Esophagus muscularis mucosa (tissue), 4 donors: ENCODE measurements at places on chromosomes 5 and 9. TPM values are rescaled to one million over a fixed set of nuclear protein-coding genes. Genes with fewer than 3 reads are reported as not detected.

DNA sequence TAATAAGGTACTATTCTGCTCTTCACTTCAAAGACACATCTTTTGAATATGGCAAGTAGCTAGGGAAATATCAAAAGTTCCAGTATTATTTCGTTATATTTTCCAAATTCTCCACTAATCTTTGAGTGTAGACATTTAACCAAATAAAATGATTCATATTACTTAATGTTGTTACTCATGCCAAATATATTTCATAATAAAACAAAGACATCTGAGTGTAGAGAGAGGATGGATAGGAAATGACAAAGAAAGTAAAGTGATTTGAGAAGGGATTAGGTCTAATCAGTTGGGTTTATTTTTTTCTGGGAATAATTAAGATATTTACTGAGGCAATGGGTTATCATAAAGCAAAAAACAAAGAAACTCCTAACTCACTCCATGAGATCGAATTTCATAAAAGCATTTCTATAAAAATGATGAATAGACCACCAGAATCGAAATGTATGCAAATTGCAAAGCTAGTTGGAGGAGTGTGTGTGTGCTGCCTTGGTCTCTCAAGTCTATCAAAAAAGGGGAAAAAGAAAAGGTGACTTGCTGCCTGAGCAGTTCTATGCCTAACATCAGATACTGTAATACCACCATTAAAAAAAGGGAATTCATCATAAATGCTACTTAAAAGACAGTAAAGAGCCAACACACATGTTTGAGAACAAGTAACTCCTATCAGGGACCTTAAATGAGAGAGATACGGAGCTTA lies 255.5 kb downstream of the PDE4D start:
- DNase-seq: no peak
- no peaks in the 10 kb centered on the region for H3K4me1 ChIP-seq
- H3K4me3 ChIP-seq: no peak overlapping the region
- H3K36me3 ChIP-seq: no peaks in the 10 kb centered on the region
- no peak overlapping the region for H3K27ac ChIP-seq

Gene TAF11L2
- not detected for total RNA-seq

DNA sequence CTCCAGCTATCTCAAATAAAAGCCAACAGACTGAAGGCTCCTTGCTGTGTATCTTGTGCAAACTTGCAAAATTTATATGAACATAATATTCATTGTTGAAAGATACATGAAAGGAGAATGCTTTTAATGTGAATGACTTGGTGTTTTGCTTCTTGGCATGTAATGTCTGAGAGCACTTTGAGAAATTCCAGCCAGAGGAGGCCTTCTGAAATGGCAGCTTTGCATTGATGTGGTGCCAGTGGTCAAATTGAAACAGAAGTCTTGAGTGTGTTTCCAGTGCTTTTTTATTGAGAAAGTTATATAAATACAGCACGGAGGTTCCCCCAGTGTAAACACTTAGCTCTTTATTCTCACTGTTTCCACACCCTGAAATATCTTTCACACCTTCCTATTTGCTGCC lies 182.1 kb downstream of the ADCY2 start:
- H3K27me3 ChIP-seq: no peaks in the 10 kb centered on the region
- peaks cover 9% of the 10 kb centered on the region for H3K4me1 ChIP-seq
- DNase-seq: no peak
- H3K27ac ChIP-seq: no peak overlapping the region
- no peak overlapping the region for H3K4me3 ChIP-seq
- no peaks in the 10 kb centered on the region for H3K36me3 ChIP-seq

GRCh38 chr5:135062216-135063055 lies 28.4 kb upstream of the PITX1 start:
- no peak overlapping the region for H3K4me3 ChIP-seq
- H3K27me3 ChIP-seq: no peaks in the 10 kb centered on the region
- no peak for DNase-seq
- H3K36me3 ChIP-seq: no peaks in the 10 kb centered on the region
- no peak overlapping the region for H3K27ac ChIP-seq

Gene SPINK7
- not detected for total RNA-seq

Gene OBP2B
- not detected for total RNA-seq

GRCh38 chr9:5481322-5482040 lies 28.9 kb upstream of the PDCD1LG2 start:
- DNase-seq: no peak
- H3K4me1 ChIP-seq: no peaks in the 10 kb centered on the region

DNA sequence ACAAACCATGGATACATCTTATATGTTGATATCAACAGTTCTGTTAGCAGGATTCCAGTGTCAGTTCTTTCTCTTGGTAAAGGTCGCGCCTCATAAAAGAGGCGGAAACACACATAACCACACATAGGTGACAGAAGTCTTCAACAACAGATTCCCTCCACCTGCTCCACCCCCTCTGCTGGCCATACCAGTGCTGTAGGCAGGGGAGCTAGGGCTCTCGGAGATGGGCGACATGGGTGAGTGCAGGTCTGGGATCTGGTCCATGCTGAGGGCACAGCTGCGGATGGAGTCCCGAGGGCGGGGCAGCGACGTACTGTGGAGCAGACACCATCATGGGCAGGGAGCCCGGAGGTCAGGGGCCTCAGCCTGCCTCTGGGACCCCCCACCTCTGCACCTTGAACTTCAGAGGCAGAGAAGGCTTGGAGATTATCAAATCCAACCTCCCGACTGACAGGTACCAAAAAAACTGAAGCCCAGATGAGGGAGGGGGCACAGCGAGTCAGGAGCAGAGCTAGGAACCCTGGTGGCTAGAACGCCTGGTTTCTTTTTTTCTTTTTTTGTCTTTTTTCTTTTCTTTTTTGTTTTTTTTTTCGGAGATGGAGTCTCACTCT lies 12.0 kb upstream of the TOR2A start:
- peaks cover 6% of the 10 kb centered on the region for H3K4me1 ChIP-seq
- no peak overlapping the region for H3K4me3 ChIP-seq
- no peak for DNase-seq
- H3K27me3 ChIP-seq: peaks cover 14% of the 10 kb centered on the region

Gene CNTFR
- 3.6 TPM for total RNA-seq

GRCh38 chr5:168803541-168803940 lies 224.4 kb upstream of the PANK3 start:
- H3K4me1 ChIP-seq: no peaks in the 10 kb centered on the region
- no peak overlapping the region for H3K27ac ChIP-seq
- no peaks in the 10 kb centered on the region for H3K36me3 ChIP-seq
- DNase-seq: no peak
- no peak overlapping the region for H3K4me3 ChIP-seq

GRCh38 chr5:50766042-50766441 lies 99.6 kb downstream of the PARP8 start:
- DNase-seq: no peak
- H3K4me3 ChIP-seq: no peak overlapping the region
- H3K27ac ChIP-seq: no peak overlapping the region

Gene ATG10
- total RNA-seq: 7.6 TPM

- H3K27ac ChIP-seq: no peak overlapping the region
- no peak overlapping the region for H3K4me3 ChIP-seq
- no peaks in the 10 kb centered on the region for H3K27me3 ChIP-seq
- no peaks in the 10 kb centered on the region for H3K36me3 ChIP-seq
- peaks cover 5% of the 10 kb centered on the region for H3K4me1 ChIP-seq
Measured at GRCh38 chr5:133930813-133931090, 37.7 kb downstream of the C5orf15 start.

Gene COL27A1
- 1.8 TPM for total RNA-seq

Gene CEL
- 0.23 TPM for total RNA-seq

- no peaks in the 10 kb centered on the region for H3K36me3 ChIP-seq
- H3K4me3 ChIP-seq: no peak overlapping the region
- no peaks in the 10 kb centered on the region for H3K27me3 ChIP-seq
- H3K4me1 ChIP-seq: peaks cover 30% of the 10 kb centered on the region
Measured at GRCh38 chr5:142757564-142757963, 12.6 kb upstream of the ARHGAP26 start.

DNA sequence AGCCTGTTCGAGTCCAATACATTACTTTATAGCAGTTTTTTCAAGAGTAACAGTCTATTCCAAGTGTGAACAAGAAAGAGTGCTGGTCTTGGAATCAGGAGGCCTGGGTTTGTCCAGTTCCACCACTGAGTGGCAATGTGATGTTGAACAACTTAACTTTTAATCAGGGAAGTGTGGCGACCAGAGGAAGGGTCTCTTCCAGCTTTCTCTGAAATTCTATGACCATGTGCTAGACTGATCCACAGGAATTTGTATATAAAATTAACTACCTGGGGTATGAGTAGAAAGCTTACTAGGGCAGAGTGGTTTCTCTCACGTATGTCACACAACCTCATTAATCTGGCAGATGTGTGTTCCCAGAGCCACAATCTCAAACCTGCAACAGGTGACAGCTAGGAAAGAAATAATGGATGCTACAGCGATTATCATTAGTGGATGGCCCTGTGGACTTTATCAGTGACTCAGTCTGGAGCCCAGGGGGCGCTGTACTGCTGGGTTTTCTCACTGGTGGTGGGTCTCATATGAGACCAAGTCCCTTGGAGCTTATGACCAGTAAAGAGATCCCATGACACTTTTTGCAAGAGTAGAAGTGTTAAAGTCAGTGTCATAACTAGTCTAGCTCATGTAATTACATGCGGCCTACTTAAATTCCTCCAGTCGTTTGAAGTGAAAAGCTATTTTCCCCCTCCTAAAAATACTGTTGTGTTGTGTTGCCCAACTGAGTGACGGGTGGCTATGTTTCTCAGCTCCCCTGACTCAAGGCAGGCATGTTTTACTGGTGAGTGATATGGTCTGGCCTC lies 116.5 kb downstream of the GDNF start:
- H3K4me3 ChIP-seq: no peak overlapping the region
- no peaks in the 10 kb centered on the region for H3K27me3 ChIP-seq
- H3K4me1 ChIP-seq: peaks cover 6% of the 10 kb centered on the region
- peaks cover 13% of the 10 kb centered on the region for H3K36me3 ChIP-seq
- no peak for DNase-seq
- no peak overlapping the region for H3K27ac ChIP-seq

DNA sequence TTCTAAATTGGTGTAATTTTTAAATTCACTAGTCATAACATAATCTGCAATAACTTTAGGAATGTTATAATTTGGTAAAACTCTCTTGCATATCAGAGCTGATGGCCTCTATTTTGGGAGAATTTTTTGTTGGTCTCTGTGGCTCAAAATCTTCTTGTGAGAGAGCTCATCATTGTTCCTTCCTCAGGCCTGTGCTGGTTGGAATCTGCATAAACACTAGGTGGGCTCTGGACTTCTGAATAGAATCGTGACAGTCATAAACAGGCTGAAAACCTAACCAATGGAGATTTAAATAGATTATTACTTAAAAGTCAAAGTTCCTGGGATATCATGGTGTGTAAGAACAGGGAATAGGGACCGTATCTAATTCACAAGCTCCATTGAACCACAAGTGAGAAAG lies 1129.6 kb downstream of the CDH12 start:
- no peaks in the 10 kb centered on the region for H3K4me1 ChIP-seq
- no peak overlapping the region for H3K27ac ChIP-seq
- H3K4me3 ChIP-seq: no peak overlapping the region
- H3K36me3 ChIP-seq: no peaks in the 10 kb centered on the region

DNA sequence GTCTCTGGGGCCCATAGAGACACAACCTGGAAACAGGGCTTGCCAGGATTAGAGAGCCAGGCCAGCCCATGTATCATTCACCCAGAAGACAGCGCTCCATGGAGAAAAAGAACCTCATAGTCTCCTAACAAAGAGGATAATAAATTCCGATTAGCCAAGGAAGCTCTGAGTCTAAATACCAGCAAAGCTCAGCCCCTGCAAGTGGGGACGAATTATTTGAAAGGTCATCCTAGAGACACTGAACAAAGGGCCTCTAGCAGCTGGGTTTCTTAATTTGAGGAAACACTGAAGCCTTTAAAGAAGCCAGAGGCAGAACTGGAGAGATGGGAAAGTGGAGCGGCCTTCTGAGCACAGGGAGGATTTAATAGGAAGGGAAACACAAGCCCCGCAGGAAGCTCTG lies 287.1 kb upstream of the ZNF462 start:
- no peaks in the 10 kb centered on the region for H3K4me1 ChIP-seq
- H3K4me3 ChIP-seq: no peak overlapping the region
- no peak for DNase-seq
- no peak overlapping the region for H3K27ac ChIP-seq
- no peaks in the 10 kb centered on the region for H3K36me3 ChIP-seq

DNA sequence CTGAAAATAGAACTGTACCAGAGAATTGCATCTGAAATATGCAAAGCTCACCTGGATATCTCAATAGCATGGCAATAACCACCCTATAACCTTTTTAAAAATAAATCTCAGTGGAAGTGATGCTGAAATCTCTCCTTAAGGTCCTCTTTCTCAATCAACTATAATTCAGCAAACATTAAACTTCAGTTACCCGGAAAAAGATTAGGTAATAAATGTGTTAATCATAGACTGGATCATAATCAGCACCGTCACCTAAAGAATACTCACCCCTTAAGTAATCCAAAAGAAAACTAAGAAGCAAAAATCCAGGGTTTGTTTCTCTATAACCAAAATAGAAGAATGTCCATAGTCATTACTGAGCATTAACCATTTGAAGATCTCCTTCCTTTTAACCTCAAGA lies 44.3 kb upstream of the DENND4C start:
- no peak for DNase-seq
- H3K4me3 ChIP-seq: no peak overlapping the region
- no peak overlapping the region for H3K27ac ChIP-seq
- H3K36me3 ChIP-seq: no peaks in the 10 kb centered on the region
- H3K4me1 ChIP-seq: peaks cover 36% of the 10 kb centered on the region

- peak overlapping the region; percentile 94 for H3K27ac ChIP-seq
- peak overlapping the region; percentile 81 for H3K4me3 ChIP-seq
- H3K36me3 ChIP-seq: no peaks in the 10 kb centered on the region
- DNase-seq: no peak
- peaks cover 27% of the 10 kb centered on the region for H3K4me1 ChIP-seq
Measured at GRCh38 chr5:98773214-98773463, 324 bp upstream of the RGMB start.

GRCh38 chr9:129626079-129626624 lies at the start of gene NTMT1:
NTMT1 (plus strand) TSS chr9:129626163; CDS start chr9:129632704, 6,541 bp downstream.
- H3K36me3 ChIP-seq: no peaks in the 10 kb centered on the region
- H3K27ac ChIP-seq: peak within 1 kb of the TSS; percentile 90
- DNase-seq: peak; percentile 97
- peak within 1 kb of the TSS; percentile 78 for H3K4me3 ChIP-seq
- no peaks in the 10 kb centered on the region for H3K27me3 ChIP-seq

- DNase-seq: peak; percentile 42
- H3K27me3 ChIP-seq: no peaks in the 10 kb centered on the region
- H3K4me1 ChIP-seq: no peaks in the 10 kb centered on the region
- H3K4me3 ChIP-seq: no peak overlapping the region
- no peak overlapping the region for H3K27ac ChIP-seq
Measured at GRCh38 chr5:170445936-170446335, 56.8 kb upstream of the KCNMB1 start.

- H3K4me1 ChIP-seq: peaks cover 25% of the 10 kb centered on the region
- peaks cover 59% of the 10 kb centered on the region for H3K36me3 ChIP-seq
- no peak overlapping the region for H3K4me3 ChIP-seq
- H3K27me3 ChIP-seq: no peaks in the 10 kb centered on the region
- no peak overlapping the region for H3K27ac ChIP-seq
- DNase-seq: no peak
Measured at GRCh38 chr5:72205431-72206009, 98.2 kb downstream of the MAP1B start.

DNA sequence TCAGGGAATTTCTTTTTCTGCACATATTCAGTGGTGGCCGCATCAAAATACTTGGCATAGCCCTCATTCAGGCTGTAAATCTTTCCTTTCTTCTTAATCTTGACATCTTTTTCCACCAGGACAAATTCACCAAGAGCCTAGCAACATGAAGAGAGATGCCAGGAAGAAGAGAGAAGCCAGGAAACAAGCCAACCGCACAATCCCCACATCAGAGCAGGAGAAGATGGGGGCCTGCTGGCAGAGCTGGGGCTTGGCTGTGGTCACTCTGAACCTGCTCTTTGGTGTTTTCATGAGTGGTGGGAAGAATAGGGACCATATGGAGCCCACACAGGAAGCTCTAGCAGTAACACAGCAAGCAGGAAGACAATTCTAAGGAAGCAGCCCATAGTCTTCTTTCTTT lies 12.4 kb downstream of the PCAT7 start:
- no peaks in the 10 kb centered on the region for H3K36me3 ChIP-seq
- DNase-seq: no peak
- H3K4me3 ChIP-seq: no peak overlapping the region
- no peaks in the 10 kb centered on the region for H3K4me1 ChIP-seq
